ENCODE measurements at places on chromosomes 6 and 20.
A peak's percentile ranks its signal among the peaks of the same experiment; 100 is the strongest.

DNA sequence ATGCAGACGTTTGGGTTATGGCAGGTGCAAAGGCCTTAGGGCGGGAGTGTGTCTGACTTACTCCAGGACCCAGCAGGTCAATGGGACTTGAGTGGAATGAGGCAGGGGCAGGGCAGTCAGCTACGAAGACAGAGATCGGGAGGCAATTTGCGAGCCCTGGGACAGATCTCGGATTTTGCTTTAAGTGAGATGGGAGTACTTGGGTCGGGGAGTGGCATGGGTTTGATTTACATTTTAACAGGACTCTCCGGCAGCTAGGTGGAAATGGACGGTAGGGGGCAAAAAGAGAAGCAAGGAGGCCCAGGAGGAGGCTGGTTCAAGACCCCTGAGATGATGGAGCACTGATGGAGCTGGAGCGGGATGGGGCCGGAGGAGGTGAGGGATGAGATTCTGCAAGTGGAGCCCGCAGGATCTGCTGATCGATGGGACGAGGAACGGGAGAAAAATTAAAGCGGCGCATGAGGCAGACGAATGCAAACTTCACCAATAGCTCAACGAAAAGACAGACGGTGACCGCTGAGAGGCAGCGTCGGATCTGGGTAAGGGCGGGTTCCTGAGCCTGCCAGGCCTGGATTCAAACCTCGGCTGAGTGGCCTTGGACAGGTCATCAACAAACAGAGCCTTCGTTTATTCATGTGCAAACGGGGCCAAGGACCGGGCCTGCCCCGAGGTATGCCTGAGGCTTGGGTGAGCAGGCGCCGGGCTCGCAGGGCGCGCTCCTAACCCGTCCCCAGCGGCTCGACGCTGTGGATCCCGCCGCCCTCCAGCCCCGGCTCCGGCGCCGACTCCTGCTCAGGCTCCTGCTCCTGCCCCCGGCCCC, 756 bp upstream of the RBCK1 start:
- DNase-seq, result peak; percentile 24

- DNase-seq, result no peak
These were observed 48.4 kb upstream of the SNAP25 start for GRCh38 chr20:10170261-10170660.

DNA sequence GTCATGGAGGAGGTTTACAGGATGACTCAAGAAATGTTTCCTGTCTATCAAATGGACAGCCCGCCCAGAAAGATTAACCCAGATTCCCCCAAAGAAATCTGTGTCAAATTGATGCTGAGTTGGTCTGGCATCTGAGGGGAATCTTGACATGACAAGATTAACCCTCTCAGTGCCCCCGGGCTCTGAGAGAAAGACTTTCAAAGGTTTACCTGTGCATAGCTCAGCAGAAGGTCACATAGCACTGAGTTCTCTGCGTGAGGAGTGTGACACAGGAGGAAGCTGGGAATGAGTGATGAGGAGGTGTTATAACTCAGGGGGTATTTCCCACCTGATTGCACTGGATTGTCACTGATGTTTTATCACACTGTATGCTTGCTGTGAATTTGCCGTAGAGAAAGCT, 601.2 kb downstream of the DHX35 start:
- DNase-seq, result no peak

DNA sequence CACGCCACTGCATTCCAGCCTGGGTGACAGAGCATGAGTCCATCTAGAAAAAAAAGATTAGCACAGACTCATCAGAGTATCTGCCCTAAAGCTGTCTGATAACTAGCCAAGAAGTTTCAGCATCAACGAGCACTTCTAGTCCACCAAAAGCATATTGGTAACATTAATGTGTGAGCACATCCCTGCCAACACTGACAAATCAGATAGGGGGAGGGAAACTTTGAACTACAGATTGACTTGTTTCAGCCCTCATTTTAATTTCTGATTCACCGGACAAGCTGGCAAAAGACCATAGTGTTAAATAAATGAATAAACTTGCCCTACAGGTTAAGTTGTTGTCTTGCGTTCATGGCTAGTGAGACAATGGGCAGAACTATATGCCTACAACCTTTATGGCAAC, 7.7 kb upstream of the SEC63 start:
- no peak for DNase-seq

DNA sequence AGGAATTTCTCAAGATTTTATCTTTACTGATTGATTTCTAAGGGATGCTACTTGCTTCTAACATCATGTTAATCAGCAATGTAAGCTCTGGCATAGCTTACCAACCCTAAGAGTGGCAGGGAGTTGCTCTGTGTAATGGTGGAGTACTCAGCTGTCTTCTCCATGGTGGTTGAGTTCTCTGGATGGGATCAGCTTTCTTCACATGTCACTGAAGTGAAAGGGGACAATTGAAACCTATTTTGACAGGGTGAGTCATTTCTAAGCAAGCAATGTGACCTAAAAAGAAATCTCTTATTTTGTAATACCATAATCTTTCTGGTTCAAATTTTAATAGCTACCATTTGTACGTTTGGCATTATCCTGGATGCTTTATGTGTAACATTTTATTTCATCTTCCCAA, 430.4 kb downstream of the GJA1 start:
- no peak for DNase-seq

GRCh38 chr6:44039191-44039719, 88.0 kb downstream of the MRPL14 start:
- no peak for DNase-seq

DNA sequence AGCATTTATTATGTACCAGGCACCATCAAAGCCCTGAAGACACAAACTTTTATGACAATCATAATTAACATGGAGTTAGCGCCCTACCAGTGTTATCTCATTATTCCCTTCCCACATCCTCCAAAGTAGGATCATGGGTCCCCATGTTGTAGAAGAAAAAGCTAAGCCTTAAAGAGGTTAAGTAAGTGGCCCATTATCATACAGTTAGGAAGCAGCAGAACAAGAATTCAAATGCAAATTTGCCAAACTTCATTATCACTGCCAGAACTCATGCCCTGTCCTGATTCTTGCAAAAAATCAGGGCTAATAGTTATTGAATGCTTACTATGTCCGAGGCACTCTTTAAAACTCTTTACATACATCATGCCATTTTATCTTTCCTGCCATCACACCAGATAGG, 310.6 kb downstream of the ZNF217 start:
- no peak for DNase-seq

GRCh38 chr20:58133020-58133808, 95.2 kb downstream of the ANKRD60 start:
- no peak for DNase-seq

- no peak for DNase-seq
These were observed 95.9 kb downstream of the FOXC1 start for GRCh38 chr6:1705630-1706029.

GRCh38 chr20:62222972-62223371, 2.9 kb upstream of the HRH3 start:
- DNase-seq, result no peak

DNA sequence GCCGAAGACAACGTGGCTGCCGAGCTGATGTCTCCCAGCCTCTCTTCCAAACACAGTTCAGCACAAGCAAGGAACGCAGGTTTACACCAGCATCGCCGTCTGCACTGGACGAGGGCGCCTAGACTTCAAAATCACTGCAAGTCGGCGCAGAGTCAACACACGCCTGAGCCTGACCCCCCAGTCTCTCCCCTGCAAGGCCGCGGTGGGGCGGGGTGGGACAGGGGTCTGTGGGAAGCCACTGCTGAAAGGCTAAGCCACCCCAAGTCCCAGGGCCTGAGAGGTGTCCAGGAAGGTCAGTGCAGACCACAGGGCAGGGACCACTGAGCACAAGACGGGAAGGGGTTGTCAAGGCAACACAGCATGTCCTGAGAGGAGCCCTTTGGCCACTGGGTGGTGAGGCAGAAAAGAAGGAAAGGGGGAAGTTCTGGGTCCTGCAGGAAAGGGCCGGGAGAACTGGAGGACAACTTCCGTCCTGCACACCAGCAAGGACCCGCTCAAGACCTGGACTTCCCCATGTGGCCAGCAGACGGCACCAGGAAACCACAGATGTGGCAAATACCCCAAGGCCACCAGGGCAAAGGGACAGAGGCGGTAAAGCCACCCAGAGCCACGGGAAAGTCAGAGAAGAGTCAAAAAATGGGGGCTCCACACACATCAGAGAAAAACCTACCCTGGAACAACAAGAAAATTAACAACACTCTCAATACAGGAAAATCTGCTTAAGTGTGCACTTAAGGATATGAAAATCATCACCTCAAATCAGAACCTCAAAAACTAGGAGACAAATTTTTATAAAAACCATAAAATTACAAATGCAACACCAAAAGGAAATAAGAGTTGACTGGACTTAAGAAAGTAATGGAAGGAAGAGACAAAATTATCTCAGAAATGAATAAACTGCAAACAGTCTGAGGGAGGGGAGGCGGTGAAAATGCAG, 84.8 kb downstream of the TAF4 start:
- no peak for DNase-seq

GRCh38 chr20:60804240-60804917, 447.7 kb upstream of the CDH4 start:
- no peak for DNase-seq

- DNase-seq, result no peak
These were observed 30.3 kb downstream of the LIN28B start for GRCh38 chr6:104987218-104987617.

DNA sequence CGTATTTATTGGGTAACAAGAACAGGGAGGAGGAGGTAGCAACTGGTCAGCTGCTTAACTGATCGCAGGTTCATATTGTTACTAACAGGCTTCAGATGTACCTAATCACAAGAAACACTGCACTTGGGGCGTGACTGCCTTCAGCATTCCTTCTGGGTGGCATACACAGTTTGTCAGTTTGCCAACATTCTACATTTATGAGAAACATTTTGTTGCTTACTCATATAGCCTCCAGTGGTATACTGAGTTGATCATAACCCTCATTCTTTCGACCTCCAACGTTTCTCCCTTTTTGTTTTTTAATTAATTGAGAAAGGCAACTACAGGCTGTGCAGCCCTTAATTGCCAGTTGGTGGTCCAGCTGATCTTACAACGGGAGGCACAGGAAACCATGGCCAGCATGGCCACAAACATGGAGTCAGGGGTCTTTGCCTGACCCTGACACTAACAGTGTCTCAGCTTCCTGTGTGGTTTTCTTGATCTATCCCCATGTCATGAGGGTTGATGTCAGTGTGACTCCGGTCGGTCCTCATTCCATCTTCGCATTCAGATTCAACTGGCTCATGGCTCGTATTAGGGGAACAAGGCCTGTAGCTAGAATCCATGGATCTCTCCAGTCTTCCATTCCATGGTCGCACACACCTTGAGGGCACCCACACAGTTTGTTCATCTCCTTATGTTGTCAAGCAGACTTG, 9.4 kb downstream of the EPB41L2 start:
- DNase-seq, result no peak

DNA sequence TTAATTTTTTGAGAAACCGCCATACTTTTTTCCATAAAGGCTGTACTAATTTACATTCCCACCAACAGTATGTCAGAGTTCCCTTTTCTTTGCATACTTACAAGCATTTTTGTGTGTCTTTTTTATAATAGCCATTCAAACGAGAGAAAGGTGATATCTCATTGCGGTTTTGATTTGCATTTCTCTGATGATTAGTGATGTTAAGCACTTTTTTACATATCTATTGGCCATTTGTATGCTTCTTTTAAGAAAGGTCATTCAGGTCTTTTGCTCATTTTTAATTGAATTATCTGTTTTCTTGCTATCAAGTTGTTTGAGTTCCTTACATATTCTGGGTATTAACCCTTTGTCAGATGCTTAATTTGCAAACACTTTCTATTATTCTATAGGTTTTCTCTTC, 176.1 kb upstream of the UFL1 start:
- DNase-seq, result no peak

DNA sequence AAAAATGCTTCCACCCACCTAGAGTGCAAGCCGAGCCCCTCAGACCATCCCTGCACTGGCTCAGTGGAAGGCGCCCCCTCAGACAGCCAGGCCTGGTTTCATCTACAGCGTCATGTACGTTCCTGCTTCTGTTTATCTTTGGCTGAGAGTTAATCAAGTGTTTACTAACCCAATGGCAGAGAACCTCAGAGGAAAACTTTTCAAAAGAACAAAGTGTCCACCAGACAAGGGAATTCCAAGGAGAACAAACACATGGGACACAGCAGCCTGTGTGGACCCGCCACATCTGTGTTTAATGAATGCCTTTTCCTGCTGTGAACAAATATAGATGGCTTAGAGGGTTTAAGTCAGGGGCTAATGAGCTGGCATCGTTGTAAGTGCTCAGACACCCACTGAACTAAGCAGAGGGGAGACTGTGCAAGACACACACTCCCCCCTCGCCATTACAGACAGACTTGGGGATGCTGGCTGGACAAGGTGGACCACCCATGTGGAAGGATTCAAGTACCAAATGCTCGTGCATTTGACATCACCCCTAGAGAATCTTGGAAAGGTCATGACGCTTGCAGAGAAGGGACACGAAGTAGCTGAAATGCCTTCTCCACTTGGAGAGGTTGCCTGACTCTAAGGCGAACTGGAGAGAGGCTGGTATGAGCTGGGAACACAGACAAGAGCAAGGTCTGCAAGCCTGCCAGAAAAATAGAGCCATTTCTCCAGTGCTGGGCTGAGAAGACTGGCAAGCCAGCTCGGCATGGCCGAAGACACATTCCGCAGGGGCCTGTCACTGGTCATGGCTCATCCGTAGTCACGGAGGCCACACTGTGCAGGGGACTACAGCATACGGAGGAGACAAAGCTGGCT, 53.5 kb upstream of the NXT1 start:
- DNase-seq, result no peak

GRCh38 chr6:26045928-26046368, 41.3 kb upstream of the HFE start:
- DNase-seq, result no peak

DNA sequence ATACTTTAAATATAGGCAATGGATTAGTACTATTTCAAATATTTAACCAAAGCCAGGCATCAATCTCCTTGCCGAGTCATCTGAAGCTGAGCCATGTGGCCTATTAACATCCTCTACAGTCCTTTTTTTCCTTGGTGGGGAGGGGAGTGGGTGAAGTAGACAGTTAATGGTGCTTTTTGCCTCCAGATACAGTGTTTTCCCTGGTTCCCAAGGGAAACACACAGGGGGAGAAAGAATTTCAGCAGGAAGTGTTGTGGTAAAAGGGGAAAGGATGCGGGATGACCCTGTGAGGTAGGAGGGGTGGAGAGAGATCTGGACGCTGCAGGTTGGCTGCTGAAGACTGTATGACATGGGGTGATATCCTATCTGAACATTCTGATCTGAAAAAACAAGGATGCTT, 9.6 kb downstream of the CLDN20 start:
- peak; percentile 77 for DNase-seq

DNA sequence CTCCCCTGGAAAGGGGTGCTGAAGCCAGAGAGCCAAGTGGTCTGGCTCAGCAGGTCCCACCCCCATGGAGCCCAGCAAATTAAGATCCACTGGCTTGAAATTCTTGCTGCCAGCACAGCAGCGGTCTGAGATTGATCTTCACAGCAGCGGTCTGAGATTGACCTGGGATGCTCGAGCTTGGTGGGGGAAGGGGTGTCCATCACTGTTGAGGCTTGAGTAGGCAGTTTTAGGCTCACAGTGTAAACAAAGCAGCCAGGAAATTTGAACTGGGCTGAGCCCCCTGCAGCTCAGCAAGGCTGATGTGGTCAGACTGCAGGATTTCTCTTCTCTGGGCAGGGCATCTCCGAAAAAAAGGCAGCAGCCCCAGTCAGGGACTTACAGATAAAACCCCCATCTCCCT, 41.3 kb upstream of the B3GAT2 start:
- no peak for DNase-seq

Data from spinal cord (tissue), 10 donors.